ENCODE measurements at places on chromosomes 2 and 18.

DNA sequence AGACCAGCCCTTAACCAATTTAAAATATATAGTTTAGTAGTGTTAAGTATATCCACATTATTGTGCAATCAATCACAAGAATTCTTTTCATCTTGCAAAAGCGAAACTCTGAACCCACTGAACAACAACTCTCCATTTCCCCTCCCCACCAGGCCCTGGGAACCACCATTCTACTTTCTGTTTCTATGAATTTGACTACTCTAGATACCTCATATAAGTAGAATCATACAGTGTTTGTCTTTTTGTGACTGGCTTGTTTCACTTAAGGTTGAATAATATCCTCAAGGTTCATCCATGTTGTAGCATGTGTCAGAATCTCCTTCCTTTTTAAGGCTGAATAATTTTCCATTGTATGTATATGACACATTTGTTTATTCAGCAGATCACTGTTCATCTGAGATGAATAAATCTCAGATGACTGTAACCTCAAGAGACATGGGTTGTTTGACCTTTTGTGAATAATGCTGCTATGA, 8.1 kb upstream of the SOS1 start:
- no peaks in the 10 kb centered on the region for H3K27me3 ChIP-seq
- peak; percentile 34 for DNase-seq
- peak overlapping the region; percentile 70 for H3K27ac ChIP-seq
- H3K4me3 ChIP-seq, result peak overlapping the region; percentile 66
- H3K4me1 ChIP-seq, result peaks cover 48% of the 10 kb centered on the region

- H3K36me3 ChIP-seq, result no peaks in the 10 kb centered on the region
- no peaks in the 10 kb centered on the region for H3K27me3 ChIP-seq
- H3K4me3 ChIP-seq, result no peak overlapping the region
- no peaks in the 10 kb centered on the region for H3K4me1 ChIP-seq
Measured at GRCh38 chr18:77528872-77529271, 279.2 kb downstream of the GALR1 start.

DNA sequence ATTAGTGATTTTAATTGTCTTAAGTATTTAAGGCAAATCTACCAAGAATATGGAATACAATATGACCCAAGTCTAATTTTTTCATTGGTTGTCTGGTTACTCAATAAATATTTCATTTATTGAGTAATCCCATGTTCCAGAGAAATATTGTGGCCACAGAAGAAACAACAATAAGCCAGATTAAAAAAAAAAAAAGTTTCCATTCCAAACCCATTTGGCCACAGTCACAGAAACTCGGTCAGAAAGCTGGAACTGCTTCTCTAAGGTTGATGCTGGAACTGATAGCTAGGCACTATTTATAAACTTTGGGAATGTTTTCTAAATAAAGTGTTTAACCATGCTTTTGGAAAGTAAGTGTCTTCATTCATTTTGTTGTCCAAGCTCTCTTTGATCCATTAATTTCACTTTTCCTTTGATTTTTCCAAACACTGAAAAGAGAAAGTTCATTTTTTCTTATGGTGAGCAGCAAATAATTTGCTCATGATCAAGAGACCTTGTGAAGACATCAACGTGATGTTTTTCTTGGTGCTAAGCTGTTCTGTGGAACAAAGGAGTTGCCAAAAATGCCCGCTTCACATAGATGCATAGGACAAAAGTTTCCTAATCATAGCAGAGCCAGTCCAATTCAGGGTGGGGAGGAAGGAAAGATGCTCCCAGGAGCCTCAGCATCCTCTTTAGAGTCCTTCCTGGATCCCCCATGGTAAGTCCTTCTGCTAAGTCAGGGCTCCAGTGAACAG, 72.1 kb upstream of the CCBE1 start:
- H3K36me3 ChIP-seq, result no peaks in the 10 kb centered on the region
- peaks cover 13% of the 10 kb centered on the region for H3K27me3 ChIP-seq
- no peaks in the 10 kb centered on the region for H3K4me1 ChIP-seq
- DNase-seq, result no peak
- no peak overlapping the region for H3K27ac ChIP-seq
- no peak overlapping the region for H3K4me3 ChIP-seq

DNA sequence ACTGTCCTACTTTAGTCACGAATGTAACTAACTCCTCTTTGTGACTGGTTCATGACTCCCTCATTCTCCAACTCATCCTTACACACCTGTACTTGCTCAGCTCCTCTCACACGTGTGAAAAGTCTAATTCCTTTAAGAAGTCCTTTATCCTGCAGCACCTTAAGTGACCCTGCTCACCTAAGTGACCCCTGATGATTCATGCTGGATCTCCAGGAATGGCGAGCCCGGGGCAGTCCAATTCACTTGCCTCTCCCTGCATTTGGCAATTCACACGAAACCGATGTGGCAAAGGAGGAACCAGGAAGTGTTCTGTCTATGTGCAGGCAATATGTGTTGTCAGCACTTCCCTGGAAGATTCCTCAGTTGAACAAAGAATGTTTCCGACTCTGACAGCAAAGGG, 189.8 kb upstream of the NABP1 start:
- H3K27ac ChIP-seq, result no peak overlapping the region
- DNase-seq, result no peak
- no peaks in the 10 kb centered on the region for H3K27me3 ChIP-seq
- no peak overlapping the region for H3K4me3 ChIP-seq

DNA sequence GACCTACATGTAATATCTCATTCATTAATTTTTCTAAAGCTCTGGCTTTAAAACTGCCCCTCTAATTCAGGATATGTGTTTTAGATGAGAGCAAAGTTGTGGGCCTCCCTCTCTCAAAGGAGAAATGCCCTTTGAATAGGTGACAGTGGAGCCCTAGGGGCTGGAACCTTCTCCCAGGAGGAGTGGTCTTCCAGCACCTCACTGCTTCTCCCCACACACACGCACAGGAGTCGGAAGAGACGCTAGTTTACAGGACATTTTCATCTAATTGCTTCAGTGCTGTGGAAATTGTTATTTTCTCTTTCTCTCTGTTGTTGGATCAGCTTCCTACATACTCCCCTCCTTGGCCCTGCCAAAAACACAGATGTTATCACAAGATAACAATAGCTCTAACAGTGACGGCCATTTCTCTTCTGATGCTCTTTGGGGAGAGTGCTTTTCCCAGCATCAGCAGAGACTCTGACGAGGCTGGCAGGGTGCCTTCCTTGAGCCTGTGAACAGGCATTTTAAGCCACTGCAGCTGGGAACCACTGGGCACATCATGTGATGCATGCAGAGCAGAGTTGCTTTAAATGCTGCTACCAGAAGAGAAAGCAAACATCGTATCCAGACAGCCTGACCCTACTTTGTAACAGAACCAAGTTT, 209.4 kb upstream of the SP5 start:
- DNase-seq, result peak; percentile 11
- no peak overlapping the region for H3K27ac ChIP-seq
- no peak overlapping the region for H3K4me3 ChIP-seq
- H3K4me1 ChIP-seq, result peaks cover 8% of the 10 kb centered on the region

DNA sequence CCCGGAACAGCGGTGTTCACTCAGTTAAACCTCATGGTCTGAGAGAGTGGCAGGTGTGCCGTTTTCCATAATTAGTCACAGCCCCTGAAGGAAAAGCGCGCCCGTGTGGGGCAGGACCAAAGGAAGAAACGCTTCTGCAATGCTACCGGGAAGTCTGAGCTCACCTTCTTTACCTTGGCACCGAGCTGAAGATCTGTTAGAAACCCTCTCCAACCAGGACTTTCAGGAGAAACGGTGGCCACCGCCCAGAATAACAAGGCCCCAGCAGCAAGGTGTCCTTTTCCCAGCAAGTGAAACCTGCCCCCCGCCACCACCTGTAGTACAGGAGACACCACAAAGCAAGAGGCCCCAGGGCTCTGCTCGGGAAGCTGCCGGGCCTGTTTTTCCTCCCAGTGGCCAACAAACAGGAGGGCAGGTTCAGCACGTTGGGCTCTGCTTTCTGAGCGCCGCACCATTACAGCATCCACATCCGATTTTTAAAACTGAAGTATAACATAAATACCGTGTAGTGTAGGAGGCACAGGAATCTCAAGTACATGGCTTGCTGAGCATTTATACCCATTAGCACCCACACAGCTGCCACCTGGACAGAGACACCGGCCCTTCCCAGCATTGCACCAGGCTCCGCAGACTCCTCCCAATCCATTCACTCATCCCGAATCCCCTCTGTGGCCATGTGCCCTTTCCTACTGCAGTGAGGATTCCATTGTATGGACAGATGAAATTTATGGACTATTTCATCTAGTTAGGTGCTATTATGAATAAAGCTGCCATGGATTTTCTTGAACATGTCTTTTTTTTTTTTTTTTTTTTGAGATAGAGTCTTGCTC, 121.8 kb upstream of the RIOK3 start:
- H3K4me1 ChIP-seq, result no peaks in the 10 kb centered on the region
- no peak overlapping the region for H3K4me3 ChIP-seq
- H3K27ac ChIP-seq, result no peak overlapping the region
- H3K27me3 ChIP-seq, result no peaks in the 10 kb centered on the region
- no peaks in the 10 kb centered on the region for H3K36me3 ChIP-seq
- DNase-seq, result no peak

- no peaks in the 10 kb centered on the region for H3K36me3 ChIP-seq
- DNase-seq, result no peak
- no peak overlapping the region for H3K27ac ChIP-seq
- H3K27me3 ChIP-seq, result no peaks in the 10 kb centered on the region
- H3K4me1 ChIP-seq, result no peaks in the 10 kb centered on the region
Measured at GRCh38 chr2:208638059-208638458, 231.5 kb downstream of the PTH2R start.

DNA sequence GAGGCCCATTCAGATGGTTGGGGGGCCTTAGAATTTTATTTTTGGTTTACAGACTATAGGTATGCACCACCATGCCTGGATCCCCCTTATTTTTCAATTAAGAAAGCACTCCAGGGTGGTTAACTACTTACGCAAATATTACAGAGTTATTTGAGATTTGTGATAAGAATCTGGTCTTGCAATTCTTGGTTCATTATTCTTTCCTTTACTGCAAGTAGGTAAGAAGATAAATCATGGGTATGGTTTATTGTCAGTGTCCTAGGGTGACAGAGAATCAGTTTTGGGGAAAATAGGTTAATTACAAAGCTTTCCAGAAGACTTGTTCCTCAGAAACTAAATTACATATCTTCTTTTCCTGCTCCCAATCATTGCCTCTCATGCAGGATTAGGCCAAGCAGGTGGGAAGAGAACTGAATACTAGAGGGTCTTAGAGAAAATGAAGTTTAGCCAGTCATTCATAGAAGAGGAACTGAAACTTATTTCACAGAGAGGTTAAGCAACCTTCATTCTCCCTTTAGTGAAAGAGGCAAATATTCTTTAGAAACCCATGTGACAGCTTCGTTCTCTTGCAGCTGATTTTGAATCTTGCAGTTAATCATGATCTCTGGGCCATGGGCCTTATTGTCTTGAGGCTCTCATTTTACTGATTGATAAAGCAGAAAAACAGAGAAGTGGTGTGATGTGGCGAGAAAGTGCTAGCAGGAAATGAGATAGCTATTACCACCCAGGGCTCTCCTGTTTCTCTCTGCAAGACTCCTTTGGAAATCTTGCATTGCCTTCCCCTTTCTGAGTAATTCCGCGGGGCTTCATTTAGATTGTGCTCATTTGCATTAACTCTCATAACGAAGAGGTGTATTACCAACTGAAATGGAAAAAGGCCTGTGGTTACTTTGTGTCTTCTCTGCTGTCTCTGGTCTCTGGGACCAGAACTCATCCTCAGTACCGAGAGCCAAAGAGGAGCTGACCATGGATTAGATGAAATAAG, 44.8 kb upstream of the ARHGAP25 start:
- peak overlapping the region; percentile 9 for H3K4me3 ChIP-seq
- H3K27ac ChIP-seq, result no peak overlapping the region
- H3K4me1 ChIP-seq, result peaks cover 11% of the 10 kb centered on the region
- DNase-seq, result peak; percentile 35

DNA sequence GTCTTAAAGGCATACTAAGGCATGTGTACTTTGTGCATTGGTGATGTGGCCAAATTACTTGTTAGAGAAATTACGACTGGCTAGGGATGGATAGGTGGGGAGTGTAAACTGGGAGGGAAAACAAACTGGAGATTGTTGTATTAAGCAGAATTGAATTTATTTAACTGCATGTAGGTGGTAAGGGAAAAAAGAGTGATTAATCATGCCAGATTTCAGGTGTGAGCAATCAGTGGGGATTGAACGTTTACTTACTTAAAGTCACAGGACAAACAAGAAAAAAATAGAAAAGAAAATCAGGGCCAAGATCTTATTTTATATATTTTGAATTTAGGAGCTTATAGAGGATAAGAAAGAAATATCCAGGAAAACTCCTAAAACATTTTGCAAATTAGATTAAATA, 88.6 kb downstream of the GULP1 start:
- no peak overlapping the region for H3K27ac ChIP-seq
- H3K4me3 ChIP-seq, result no peak overlapping the region
- H3K36me3 ChIP-seq, result no peaks in the 10 kb centered on the region
- H3K4me1 ChIP-seq, result no peaks in the 10 kb centered on the region

DNA sequence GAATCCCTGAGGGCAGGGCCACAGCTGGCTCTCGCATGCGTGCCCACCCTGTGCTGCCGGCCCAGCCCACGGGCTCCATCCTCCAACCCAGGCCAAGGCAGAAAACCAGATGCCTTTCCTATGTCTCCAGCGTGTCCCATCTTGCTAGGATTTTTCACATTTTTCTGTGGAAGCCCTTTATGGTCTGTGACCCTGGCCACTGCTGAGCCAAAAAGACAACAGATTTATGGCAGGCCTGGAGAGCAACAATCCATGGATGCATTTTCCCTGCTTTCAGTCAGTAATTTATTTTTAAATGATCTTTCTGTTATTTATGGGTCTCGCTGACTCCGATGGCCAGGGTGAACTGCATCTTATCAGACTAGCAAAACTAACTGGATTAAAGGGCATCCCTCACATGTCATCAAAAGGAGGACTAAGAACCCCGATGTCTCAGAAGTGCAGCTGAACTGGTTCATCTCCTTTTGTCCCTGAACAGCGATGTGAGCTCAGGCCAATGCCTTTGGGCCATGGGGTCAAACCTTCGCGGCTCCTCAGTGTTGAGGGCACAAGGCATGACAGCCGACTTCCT, 346.0 kb downstream of the CYRIA start:
- H3K4me3 ChIP-seq, result no peak overlapping the region
- no peaks in the 10 kb centered on the region for H3K27me3 ChIP-seq
- DNase-seq, result no peak
- no peaks in the 10 kb centered on the region for H3K36me3 ChIP-seq
- H3K27ac ChIP-seq, result no peak overlapping the region
- no peaks in the 10 kb centered on the region for H3K4me1 ChIP-seq

GRCh38 chr2:18630541-18630940, 41.2 kb upstream of the NT5C1B start:
- H3K4me3 ChIP-seq, result no peak overlapping the region
- DNase-seq, result no peak
- no peaks in the 10 kb centered on the region for H3K36me3 ChIP-seq
- no peaks in the 10 kb centered on the region for H3K4me1 ChIP-seq
- no peak overlapping the region for H3K27ac ChIP-seq
- H3K27me3 ChIP-seq, result no peaks in the 10 kb centered on the region

- H3K36me3 ChIP-seq, result peaks cover 3% of the 10 kb centered on the region
- no peak for DNase-seq
- no peaks in the 10 kb centered on the region for H3K4me1 ChIP-seq
- no peak overlapping the region for H3K4me3 ChIP-seq
Measured at GRCh38 chr2:148292431-148292830, 271.5 kb downstream of the MBD5 start.
